Activated CD4-positive, CD25-positive, alpha-beta regulatory T cell (primary cell): ENCODE measurements at places on chromosomes 16 and 17.

DNA sequence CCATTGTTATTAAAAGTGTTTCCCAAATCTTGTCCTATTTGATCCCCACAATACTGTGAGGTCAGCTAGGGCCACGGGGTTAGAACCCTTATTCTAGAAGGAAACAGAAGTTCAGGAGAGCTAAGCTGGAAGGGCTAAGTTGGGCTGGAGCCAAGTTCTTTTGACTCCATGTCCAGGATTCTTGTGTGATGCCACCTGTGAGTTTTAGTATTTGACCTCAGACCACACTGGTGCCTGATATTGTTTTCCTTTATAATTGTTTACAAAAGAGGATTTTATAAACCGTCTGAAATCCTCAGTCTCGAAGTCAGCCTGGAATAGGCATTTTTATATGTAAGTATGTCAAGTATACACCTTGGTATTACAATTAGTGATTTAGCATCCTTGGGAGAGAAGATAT is 332.7 kb downstream of the CBLN1 start:
- no peak for DNase-seq

DNA sequence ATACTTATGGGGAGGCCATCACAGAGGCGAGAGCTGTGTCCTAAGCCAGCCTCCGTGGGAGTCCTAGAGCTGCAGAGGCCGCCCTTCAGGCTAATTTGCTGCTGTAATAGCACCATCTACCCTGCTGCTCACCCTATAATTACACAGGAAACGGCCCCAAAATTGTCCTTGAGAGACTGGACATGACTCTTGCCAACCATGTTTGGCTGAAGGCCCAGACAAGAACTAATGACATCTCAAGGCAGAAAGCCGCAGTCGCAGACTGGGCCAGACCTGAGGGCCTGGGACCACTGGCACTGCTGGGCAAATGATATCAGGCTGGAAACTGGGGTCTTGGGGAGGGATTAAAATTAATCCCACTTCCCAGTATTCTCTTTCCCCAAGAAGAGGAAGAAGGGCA is 24.1 kb downstream of the PSMD7 start:
- DNase-seq = no peak

GRCh38 chr17:73334771-73335513 is 23.1 kb upstream of the CDC42EP4 start:
- DNase-seq = no peak

DNA sequence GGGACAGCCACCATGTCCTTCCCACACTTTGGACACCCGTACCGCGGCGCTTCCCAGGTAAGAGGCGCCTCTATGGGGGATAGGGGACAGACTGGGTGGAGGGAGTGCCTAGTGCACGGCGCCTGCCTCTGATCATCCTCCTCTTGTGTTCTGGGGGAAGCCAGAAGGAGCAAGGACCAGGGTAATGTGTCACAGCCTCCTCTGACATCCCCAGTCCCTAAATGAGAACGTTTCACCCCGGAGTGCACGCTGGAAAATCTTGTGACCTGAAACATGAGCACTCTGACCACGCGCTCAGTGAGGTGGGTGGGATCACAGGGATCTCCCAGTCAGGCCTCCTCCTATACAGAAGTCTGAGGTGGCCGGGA is 1.1 kb downstream of the IRX6 start:
- DNase-seq = no peak

DNA sequence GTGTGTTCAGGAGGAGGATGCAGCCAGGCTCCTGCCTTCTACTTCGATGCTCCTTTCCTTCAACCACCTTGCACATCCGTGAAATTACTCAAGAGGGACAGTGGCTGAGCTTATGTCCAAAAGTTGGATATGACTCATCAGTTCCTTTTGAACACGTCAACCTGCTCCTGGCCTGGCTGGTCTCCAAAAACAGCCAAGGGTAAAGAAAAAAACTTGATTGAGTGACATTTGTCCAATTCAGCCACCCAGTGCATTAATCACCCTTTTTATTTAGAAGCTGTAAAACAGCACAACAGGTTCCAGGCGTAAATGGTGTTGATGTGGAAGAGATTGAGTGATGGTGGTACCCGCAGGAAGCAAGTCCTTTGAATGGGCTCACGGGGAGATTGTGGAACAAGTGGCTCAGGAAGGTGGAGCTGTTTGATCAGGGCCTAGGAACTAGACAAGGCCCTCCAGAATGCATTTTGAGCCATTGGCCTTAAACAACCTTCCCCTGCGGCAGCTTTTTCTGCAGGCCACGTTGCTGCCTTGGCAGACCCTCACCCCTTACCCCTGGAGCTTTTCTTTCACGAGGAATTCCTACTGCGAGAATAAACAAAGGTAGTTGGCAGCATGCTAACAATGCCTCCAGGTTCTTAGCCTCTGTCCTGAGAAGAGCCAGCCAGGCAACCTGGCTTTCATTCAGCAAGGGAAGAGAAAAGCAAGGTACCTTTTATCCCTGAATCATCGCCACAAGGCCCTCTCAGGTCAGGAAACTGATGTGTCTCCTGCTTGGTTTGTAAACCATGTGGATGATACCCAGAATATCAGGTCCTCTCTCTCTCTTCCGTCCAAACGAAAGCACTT is 173.3 kb upstream of the CACNG5 start:
- DNase-seq = no peak

GRCh38 chr17:14760719-14761411 is 460.0 kb downstream of the HS3ST3B1 start:
- no peak for DNase-seq

DNA sequence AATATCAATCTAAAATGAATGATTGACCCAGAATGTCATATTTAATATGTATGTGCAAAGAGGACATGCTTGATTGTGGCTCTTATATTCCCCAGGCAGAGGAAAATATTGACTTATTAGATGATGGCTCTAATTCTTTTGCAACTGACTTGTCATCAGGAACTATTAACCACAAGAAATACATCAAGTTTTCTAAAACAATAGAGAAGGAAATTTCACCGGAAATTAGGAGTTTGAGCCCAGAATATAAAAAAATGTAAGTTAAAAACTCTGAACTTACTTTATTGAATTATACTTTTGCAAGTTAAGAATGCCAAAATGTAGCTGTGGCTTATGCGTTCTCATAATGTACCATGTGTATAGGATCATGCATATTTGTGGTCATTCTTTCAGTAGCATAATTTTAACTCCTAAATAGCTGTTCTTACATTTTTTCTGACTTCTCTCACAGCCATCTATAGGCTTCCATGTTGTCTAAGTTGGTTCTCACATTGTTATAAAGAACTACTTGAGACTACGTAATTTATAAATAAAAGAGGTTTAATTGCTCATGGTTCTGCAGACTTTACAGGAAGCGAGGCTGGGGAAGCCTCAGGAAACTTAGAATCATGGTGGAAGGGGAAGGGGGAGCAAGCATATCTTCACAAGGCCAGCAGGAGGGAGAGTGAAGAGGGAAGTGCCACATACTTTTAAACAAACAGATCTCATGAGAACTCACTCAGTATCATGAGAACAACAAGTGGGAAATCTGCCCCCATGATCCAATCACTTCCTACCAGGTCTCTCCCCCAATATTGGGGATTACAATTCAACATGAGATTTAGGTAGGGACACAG is 11.6 kb downstream of the EFCAB13 start:
- no peak for DNase-seq
